ENCODE measurements at places on chromosomes 1 and 21. TPM values are rescaled to one million over a fixed set of nuclear protein-coding genes. Genes with fewer than 3 reads are reported as not detected.

GRCh38 chr1:76294482-76295194, 220.1 kb downstream of the ST6GALNAC3 start:
- DNase-seq = no peak
- no peak overlapping the region for H3K27ac ChIP-seq
- no peaks in the 10 kb centered on the region for H3K4me1 ChIP-seq
- no peak overlapping the region for H3K4me3 ChIP-seq

DNA sequence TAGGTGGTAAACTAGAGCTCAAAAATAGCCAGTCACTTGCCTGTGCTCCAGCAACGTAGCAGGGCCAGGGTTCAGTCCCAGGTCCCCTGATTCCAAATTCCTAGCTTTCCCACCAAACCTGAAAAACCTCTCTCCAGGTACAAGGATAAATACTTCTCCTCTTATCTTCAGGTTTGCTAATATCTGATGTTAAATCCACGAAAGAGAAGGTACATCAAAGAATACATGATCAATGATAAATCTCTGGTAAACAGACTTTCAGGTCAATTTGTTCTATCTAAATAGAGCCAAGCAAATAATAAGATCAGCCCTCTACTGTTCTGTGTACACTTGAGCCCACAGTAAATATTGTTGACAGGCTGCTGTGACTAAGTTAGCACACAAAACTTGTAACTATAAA, 52.1 kb upstream of the AKT3 start:
- no peak for DNase-seq
- H3K27ac ChIP-seq = no peak overlapping the region
- no peak overlapping the region for H3K4me3 ChIP-seq
- peaks cover 4% of the 10 kb centered on the region for H3K27me3 ChIP-seq

GRCh38 chr1:92380867-92381266, 82.0 kb downstream of the RPAP2 start:
- no peak overlapping the region for H3K4me3 ChIP-seq
- H3K27me3 ChIP-seq = no peaks in the 10 kb centered on the region
- H3K27ac ChIP-seq = no peak overlapping the region
- no peak for DNase-seq

DNA sequence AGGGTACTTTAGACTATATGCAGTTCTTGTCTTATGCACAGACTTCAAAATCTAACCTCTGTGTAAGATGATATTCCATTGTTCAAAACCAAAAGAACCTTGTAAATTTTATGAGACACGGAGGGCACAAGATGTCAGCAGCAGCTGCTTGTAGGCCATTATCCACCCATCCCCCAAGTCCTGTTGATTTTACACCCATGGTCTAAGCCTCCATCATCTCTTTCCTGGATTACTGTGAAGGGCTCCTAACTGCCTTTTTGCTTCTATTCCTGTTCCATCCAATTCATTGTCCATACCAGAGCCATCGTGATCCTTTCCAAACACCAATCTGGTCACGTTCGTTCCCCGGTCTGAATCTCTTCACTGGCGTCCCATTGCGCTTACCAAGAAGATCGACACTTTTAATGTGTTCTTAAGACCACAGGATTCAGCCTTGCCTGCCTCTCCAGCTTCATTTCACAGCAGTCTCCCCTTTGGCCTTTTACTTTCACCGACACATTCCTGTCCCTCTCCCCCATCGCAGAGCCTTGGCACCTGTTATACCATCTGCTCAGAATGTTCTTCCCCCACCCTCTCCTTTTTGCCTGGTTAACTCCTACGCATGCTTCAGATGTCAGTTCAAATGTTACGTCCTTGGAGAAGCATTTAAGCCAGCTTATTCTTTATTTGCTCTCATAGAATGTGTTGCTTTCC, 107.3 kb upstream of the POU3F1 start:
- no peaks in the 10 kb centered on the region for H3K4me1 ChIP-seq
- no peak overlapping the region for H3K27ac ChIP-seq
- no peaks in the 10 kb centered on the region for H3K36me3 ChIP-seq
- DNase-seq = no peak

- no peaks in the 10 kb centered on the region for H3K36me3 ChIP-seq
- DNase-seq = no peak
- H3K4me3 ChIP-seq = no peak overlapping the region
- H3K27ac ChIP-seq = no peak overlapping the region
These were observed 54.6 kb downstream of the SMYD2 start for GRCh38 chr1:214335567-214335966.

DNA sequence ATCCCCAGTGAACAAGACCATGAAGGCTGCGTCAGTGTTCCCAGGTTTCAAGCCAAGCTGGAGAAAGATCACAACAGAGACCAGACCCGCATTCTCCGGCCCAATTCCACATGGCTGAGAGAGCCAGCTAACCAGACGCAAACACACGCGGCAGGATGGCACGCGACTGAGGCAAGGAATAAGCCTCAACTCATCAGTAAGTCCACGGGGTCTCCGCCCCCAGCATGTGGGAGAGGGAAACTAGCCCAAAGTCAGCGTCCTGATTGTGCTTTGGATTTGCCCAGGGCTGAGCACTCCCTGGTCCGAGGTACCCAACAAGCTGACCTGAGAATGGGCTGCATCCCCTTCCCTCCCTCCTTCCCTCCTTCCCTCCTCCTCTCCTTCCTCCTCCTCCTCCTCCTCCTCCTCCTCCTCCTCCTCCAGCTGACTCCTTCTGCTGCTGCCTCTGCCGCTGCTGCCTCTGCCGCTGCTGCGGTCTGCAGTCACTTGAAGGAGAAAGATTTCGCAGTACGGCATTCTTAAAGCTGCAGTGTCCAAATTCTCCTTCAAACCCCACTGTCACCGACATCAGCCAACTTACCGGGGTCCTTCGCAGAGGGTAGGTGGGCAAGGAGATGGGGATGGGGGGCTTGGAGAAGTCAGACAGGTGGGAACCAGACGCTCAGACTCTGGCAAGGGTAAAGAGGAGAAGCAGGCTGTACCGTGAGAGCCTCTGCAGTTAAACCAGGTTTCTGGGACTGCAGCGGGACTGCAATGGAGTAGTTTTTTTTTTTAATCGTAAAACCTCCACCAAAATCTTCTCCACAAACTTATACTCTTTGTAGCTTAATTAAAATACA, 33.0 kb upstream of the H6PD start:
- peaks cover 95% of the 10 kb centered on the region for H3K27me3 ChIP-seq
- H3K27ac ChIP-seq = no peak overlapping the region
- H3K36me3 ChIP-seq = no peaks in the 10 kb centered on the region
- no peaks in the 10 kb centered on the region for H3K4me1 ChIP-seq
- DNase-seq = peak; percentile 18

- no peaks in the 10 kb centered on the region for H3K27me3 ChIP-seq
- no peak overlapping the region for H3K4me3 ChIP-seq
- no peak for DNase-seq
These were observed 1660.8 kb downstream of the PLA2G4A start for GRCh38 chr1:188489336-188490112.

- H3K27me3 ChIP-seq = no peaks in the 10 kb centered on the region
- peak overlapping the region; percentile 76 for H3K4me3 ChIP-seq
- no peaks in the 10 kb centered on the region for H3K36me3 ChIP-seq
- DNase-seq = no peak
- H3K27ac ChIP-seq = peak overlapping the region; percentile 97
These were observed 756 bp downstream of the ANKRD13C start for GRCh38 chr1:70353601-70354331.

- no peak overlapping the region for H3K27ac ChIP-seq
- DNase-seq = no peak
- H3K27me3 ChIP-seq = no peaks in the 10 kb centered on the region
- no peaks in the 10 kb centered on the region for H3K4me1 ChIP-seq
These were observed 165.9 kb downstream of the ADGRL4 start for GRCh38 chr1:78840453-78841271.

GRCh38 chr1:80083892-80084291, 1077.4 kb upstream of the ADGRL4 start:
- H3K4me3 ChIP-seq = no peak overlapping the region
- H3K27me3 ChIP-seq = no peaks in the 10 kb centered on the region
- H3K36me3 ChIP-seq = no peaks in the 10 kb centered on the region
- no peak overlapping the region for H3K27ac ChIP-seq
- DNase-seq = no peak
- no peaks in the 10 kb centered on the region for H3K4me1 ChIP-seq

DNA sequence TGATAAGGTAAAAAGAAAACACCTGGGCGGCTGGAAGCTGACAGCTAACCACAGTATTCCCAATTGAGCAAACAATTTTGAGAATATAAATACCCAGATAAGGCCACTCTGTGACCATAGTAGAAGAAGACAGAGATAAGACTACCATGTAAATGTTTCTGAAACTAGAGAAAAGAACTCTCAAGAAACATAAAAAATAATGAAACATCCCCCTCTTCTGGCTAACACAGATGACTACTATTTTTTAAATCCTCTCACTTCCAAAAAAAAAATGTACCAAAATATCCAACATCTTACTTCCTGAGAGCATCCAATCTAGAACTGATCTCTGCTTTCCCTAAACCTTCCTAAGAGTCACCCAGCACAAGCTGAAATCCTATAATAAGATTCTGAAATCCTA, 125.9 kb downstream of the HFM1 start:
- no peak overlapping the region for H3K27ac ChIP-seq
- no peaks in the 10 kb centered on the region for H3K4me1 ChIP-seq
- H3K4me3 ChIP-seq = no peak overlapping the region
- no peaks in the 10 kb centered on the region for H3K36me3 ChIP-seq
- H3K27me3 ChIP-seq = no peaks in the 10 kb centered on the region
- no peak for DNase-seq

- no peak overlapping the region for H3K4me3 ChIP-seq
- no peaks in the 10 kb centered on the region for H3K27me3 ChIP-seq
- H3K36me3 ChIP-seq = no peaks in the 10 kb centered on the region
These were observed 10.3 kb upstream of the PLD5 start for GRCh38 chr1:242534753-242535152.

DNA sequence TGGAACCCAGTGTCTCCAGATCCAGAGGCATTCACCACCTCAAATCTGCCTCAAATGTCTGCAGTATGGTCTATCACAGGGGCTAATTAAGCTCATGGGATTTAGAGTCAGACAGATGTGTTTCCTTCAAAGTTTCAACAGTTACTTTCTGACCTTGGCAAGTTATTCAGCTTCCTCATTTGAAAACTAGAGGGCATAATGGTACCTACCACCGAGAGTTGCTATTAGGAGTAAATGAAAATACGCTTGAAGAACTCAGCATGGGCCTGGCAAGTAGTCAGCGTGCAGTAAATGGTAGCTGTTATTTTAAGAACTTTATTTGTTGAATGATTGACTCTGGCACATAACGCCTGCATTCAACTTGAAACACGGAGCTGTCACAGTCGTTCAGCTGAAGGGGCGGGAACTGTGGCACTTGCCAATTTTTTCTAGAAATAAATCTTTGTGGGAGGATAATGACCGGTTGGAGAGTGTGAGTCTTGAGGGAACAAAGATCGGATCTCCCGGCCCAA, 1.2 kb upstream of the CAP1 start:
- H3K27me3 ChIP-seq = no peaks in the 10 kb centered on the region
- H3K36me3 ChIP-seq = no peaks in the 10 kb centered on the region
- no peak for DNase-seq
- H3K27ac ChIP-seq = peak overlapping the region; percentile 100

GRCh38 chr1:157469752-157470675, 82.3 kb downstream of the FCRL5 start:
- DNase-seq = no peak
- H3K36me3 ChIP-seq = no peaks in the 10 kb centered on the region
- H3K27ac ChIP-seq = no peak overlapping the region
- H3K4me1 ChIP-seq = no peaks in the 10 kb centered on the region

DNA sequence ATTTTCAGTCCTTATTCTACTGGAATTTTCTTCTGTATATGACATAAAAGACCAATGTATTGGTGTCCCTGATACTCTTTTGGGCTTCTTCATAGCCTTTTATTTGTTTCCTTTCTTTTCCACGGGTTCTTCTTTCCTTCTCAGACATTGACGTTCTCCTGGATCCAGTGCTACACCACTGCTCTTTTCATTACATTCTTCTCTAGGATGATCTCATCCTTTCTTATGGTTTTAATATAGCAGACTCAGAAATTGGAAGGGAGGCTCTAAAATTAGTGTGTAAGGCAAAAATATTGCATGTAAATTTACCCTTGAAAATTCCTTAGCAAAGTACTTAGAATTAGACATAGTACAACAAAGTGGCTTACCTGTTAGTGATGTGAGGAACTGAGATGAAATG, 65.3 kb downstream of the SELENOF start:
- no peaks in the 10 kb centered on the region for H3K36me3 ChIP-seq
- H3K27ac ChIP-seq = no peak overlapping the region
- no peak for DNase-seq
- H3K27me3 ChIP-seq = no peaks in the 10 kb centered on the region
- no peak overlapping the region for H3K4me3 ChIP-seq

DNA sequence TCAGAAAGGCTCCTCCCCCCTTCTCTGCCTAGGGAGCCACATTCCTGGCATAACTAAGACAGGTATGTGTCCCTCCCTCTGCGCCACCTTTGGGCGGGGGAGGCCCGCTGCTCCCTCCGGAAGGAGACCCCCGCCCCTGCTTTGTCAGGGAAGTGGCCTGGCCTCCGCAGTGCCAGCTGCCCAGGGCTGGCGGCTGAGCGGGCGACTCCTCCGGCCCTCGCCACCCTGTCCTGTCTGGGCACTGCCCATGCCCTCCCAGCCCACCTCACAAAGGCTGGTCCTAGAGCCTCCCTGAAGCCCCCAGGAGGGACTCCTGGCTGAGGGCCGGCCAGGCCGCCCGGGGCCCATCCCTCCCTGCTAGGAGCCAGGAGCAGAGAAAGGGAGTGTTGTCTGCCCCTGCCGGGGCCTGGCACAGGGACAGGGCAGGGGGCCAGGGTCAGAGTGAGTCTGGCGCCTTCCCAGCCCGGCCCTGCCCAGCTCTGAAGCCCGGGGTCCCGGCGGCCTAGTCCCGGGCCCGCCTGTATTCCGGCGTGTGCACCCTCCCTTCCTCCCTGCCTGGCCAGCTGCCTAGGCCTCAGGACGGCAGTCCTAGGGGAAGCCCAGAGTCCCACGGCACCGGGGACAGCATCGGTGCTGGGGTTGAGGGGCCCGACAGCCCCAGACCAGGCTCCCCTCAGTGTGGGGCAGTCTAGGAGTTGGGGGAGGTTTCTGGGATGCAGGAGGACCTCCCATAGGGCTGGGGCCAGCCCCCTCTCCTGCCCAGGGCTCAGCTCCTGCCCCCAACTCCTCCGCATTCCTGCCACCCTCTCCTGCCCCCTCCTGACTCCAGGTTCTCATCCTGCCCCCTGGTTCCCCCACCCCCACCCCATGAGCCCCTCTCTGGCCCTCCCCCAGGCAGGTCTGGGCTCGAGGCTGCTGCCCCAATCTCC, 5.1 kb downstream of the AGRN start:
- no peak overlapping the region for H3K4me3 ChIP-seq
- no peak overlapping the region for H3K27ac ChIP-seq
- no peaks in the 10 kb centered on the region for H3K36me3 ChIP-seq

GRCh38 chr1:169896013-169896412, 2.3 kb upstream of the SCYL3 start:
- no peak for DNase-seq
- no peaks in the 10 kb centered on the region for H3K36me3 ChIP-seq
- peaks cover 27% of the 10 kb centered on the region for H3K4me1 ChIP-seq
- no peaks in the 10 kb centered on the region for H3K27me3 ChIP-seq
- no peak overlapping the region for H3K27ac ChIP-seq

The RNU1-4 gene
- under 0.01 TPM for total RNA-seq

The LCE1E gene
- not detected for total RNA-seq

The COL11A1 gene
- total RNA-seq = not detected

The FCRL2 gene
- 0.41 TPM for total RNA-seq

The GPR3 gene
- total RNA-seq = not detected

The LCE2A gene
- total RNA-seq = not detected

The TFF2 gene
- not detected for total RNA-seq

The APCS gene
- total RNA-seq = not detected

The SYT14 gene
- total RNA-seq = under 0.01 TPM

The NEGR1 gene
- total RNA-seq = 10.0 TPM

The FMO1 gene
- total RNA-seq = not detected

All from transverse colon (tissue), 4 donors.